ENCODE measurements at places on chromosomes 11 and 22.
A peak's percentile ranks its signal among the peaks of the same experiment; 100 is the strongest.

DNA sequence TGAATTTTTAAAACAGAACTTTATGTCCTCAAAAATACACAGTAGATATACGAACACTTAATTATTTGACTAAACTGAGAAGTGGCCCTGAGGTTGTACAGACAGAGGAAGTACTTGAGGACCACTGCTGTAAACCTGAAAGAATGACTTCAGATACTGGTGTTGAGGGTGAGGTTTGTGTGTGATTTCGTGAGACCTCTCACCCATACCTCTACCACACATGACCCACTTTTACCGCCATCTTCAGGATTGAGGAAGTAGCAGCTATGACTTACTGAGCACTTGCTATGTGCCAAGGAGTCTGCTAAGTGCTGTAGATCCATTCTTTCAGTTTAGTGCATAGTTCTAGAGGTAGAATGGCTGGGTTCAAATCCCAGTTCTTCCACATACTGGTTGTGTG, 21.9 kb downstream of the MMP13 start:
- DNase-seq, result no peak

GRCh38 chr11:11267312-11267711, 85.7 kb downstream of the CSNK2A3 start:
- no peak for DNase-seq

GRCh38 chr11:114110952-114111947, 51.7 kb downstream of the ZBTB16 start:
- no peak for DNase-seq

- DNase-seq, result no peak
Measured at GRCh38 chr11:102981324-102981910, 25.9 kb upstream of the MMP13 start.

GRCh38 chr11:87484566-87484965, 446.8 kb downstream of the TMEM135 start:
- no peak for DNase-seq

DNA sequence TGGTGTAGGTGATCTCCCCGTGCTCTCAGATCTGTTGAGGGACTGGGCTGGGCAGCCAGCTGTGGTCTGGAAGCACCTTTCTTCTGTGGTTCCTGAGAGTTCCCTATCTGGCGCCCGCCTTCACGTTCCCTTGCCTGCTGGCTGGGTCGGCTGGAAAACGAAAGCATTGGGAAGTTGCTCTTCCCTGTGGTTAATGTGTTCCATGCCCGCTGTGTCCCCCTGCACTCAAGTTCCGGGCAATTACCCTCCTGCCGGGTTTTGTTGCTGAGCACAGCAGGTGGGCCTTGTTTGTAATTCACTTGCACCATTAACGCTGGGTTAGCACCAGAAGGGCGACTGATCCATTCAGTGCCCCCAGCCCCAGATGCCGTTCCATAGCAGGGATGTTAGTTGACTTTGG, 134.1 kb downstream of the GRIK4 start:
- DNase-seq, result peak; percentile 4

DNA sequence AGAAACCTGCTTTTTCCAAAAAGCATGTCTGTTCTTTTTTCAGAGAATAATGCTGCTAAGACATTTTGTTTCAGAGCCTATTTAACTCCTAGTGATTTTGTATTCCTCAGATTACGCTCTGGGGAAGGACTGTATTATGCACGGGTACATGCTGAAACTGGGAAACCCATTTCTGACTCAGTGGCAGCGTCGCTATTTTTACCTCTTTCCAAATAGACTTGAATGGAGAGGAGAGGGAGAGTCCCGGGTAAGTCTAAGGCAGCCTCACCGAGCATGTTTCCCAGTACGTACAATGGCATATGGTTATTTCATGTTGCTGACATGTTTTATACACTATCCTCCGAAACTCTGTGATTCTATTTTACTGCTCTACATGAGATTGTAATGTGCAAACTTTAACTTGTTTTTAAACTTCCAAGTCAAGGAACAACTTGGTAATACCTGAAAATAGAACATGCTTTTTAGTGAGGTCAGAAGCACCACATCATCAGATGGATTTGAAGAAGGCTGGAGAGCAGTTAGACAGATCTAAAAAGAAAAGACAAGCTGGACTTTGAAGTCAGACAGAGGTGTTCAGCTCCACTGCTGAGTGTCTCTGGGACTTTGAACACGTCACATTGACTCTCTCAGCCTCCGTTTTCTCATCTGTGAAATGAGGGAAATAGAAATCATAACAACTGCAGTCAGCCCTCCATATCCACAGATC, 23.7 kb upstream of the MYO18B start:
- DNase-seq, result no peak

DNA sequence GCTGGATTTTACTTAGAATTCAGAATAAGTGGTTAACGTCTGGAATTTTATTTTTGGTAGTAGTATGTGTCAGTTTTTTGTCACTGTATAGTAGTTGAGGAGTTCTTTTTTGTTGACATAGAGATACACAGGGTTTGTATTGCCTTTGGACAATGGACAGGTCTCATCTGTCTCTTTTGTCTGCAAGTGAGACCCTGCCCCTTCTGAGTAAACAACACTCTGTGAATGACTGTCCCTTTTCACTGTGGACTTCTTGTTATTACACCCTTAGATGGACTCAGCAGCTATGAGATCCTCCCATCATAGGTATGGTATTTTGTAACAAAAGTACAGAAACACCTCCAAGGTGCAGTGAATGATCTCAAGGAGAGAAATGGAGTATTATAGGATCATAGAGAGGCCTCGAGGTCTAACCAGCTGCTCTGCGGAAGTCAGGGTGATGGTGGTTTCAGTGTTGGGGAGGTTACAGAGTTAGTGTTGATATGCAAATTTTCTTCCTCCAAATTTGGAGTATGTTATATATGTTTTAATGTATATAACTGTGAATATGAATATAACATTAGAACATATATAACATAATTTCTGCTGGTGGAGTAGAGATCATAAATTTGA, 7.8 kb downstream of the PPP6R3 start:
- no peak for DNase-seq

DNA sequence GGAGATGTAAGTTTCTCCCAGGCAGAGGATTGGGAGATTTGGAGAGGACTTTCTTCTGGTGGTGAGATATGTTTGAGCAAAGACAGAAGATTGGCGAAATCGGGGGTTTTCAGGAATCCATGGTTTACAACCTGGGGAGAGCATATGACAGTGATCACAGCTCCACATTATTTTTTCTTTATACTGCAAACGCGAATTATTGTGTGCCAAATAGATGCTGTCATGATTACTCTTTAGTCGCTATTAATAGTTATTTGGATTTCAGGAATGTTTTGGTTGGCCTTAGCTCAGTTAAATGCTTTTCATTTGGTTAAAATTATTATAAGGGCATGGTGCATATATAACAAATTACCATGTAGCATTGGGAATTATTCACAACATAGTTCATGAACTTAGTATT, 15.2 kb downstream of the ATXN10 start:
- DNase-seq, result no peak

DNA sequence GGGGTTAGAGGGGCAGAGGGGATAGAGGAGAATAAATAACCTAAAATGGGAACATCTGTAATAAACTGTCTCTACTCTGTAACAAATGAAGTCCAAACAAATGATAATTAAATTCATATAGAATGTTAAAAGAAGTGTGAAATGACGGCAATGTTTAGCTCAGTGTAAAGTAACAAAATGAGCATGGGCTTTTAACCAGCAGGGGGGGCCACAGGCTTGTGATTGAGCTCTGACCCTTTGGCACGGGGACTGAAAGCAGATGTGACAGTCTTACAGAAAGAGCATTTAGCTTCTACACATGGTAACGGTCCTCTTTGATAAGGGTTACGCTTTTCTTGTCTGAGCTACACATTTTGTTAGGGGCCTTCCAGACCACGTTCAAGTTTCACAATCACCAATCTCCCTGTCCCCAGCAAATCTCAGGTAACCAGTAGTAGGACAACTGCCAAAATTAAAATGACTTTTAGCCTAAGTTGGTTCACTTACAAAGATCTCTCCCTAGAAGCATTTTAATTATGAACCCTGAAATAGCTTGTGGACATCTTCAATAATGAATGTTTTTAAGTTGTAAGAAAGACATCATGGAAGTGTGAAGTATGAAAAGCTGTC, 262.5 kb downstream of the DCDC1 start:
- DNase-seq, result peak; percentile 92

DNA sequence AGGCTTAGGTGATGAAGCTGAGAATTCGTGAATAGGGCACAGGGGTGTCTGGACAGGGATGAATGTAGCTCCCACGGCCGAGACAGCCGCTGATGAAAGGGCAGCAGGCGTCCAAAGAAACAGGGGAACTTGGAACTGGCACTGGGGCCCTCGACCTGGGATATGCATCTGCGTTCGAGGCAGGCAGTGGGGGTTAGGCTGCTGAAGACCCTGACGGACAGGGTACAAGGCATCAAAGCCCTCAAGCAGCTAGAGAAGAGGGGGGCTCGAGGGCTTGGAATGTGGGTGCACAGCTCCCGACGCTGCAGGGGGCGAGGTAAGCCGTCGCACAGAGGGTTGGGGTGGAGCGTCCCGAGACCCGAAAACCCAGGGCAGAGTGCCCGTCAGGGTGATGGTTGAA, 6.9 kb upstream of the SYT8 start:
- no peak for DNase-seq

GRCh38 chr11:73359341-73359740, 16.9 kb upstream of the RELT start:
- no peak for DNase-seq

GRCh38 chr11:88313441-88313840, 24.1 kb downstream of the CTSC start:
- no peak for DNase-seq

DNA sequence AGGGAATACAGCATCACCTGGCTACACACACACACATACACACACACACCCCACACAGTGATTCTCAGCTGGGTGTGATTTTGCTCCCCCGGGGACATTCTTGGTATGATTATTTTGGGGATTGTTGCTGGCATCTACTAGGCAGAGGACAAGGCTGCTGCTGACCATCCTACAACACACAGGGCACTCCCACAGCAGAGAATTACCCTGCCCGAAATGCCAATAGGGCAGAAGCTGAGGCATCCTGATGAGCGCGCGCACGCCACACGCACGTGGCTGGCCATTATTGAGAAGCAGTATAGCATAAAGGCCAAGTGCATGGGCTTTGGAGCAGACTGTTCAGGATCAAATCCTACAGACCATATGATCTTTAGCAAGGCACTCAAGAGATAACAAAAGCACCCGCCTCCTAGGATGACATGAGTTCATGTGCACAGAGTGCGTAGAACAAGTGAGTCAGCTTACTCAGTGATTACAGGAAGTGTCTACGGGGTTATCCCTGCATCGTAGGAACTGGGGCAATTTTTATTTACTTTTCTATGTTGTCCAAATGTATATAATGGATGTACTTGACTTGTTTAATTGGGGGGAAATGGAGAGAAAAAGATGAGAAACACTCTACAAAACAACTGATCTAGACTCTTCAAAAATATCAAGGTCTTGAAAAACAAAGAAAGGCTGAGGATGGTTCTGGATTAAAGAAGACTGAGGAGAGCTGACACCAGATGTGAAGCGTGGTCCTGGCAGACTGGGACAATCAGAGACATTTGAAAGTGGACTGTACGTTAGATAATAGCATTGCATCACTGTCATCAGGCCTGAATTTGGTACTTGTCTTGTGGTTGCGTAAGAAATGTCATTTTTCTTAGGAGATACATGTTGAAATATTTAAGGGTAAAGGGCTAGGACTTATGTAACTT, 7.2 kb upstream of the EHD1 start:
- DNase-seq, result peak; percentile 6

DNA sequence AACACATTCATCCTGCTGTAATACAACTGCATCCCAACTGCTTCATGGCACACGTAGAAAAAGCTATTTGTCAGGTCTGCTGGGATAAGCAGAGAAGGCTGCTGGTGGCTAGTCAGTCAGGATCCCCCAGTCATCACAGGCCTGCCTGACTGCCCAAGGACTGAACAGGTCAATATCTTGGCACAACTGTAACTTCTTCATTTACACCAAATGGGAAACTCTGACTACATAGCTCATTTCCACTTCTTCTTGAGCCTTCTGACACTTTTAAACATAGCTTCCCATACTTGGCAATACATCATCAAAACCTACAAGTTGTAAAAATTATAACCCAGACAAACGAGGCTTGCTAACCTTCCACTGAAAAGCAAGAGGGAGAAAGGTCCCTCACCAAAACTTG, 2.8 kb downstream of the TMEM9B start:
- no peak for DNase-seq

DNA sequence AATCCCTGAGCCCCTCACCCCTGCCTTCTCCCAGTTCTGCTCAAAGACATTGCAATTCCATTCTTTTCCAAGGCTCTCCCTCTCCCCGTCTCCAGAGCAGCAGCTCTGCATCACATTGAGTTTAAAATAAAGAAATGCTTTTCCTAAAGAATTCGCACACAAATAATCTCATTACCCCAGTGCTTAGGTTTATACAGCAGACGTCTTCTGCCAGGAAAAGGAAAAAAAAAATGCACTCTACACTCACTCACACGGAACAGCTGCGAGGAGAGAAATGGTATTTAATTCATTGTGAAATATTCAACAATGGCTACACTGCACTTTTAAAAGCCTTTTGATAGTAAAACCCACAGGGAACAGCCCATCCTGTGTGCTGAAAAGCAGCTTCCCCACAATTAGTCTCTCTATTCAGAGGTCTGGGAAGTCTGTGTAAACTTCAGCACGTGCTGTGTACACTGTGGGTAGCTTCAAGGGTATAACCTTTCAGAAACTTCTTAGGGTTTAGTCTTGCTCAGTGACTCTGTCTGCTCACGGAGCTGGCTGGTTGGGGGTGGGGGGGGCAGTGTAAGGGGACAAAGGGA, 42.8 kb downstream of the ETS1 start:
- DNase-seq, result no peak

GRCh38 chr11:34333787-34334186, 24.0 kb downstream of the ABTB2 start:
- no peak for DNase-seq

DNA sequence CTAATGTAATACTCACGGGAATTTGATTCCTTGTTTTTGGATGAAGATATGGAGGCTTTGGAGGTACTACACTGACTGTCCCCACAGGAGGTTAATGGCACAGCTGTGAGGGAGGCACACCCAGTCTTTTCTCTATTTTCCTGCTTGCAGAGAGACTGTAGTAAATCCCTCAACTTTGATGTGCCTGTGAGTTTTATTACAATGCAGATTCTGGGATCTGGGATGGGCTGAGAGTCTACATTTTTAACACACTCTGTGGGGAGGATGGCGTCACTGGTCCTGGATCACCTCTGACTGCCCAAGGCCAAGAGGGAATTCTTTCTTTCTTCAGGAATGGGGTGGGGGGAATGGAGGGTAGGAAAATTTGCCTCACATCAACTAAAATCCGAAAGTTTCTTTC, 80.2 kb upstream of the NTM start:
- no peak for DNase-seq
